A549 treated with Mapracorat at 1 μM for 4 hours (cell line): ENCODE measurements at places on chromosomes 13 and 19. TPM values are rescaled to one million over a fixed set of nuclear protein-coding genes. Genes with fewer than 3 reads are reported as not detected.

ZNF724 gene
- 0.40 to 0.94 TPM (median 0.65 TPM) in 5 replicates for total RNA-seq

SULT2B1 gene
- total RNA-seq, result 14.1 to 18.6 TPM (median 16.0 TPM) in 5 replicates

ASF1B gene
- 28.3 to 32.4 TPM (median 31.5 TPM) in 5 replicates for total RNA-seq

SYNGR4 gene
- total RNA-seq, result 2.1 to 4.6 TPM (median 2.9 TPM) in 5 replicates

GALP gene
- not detected in 5 replicates for total RNA-seq

VSIG10L gene
- 9.6 to 14.1 TPM (median 13.8 TPM) in 5 replicates for total RNA-seq

TGFB1 gene
- 129 to 150 TPM (median 136 TPM) in 5 replicates for total RNA-seq

CCDC159 gene
- 4.6 to 6.0 TPM (median 5.4 TPM) in 5 replicates for total RNA-seq

OR1M1 gene
- total RNA-seq, result not detected in 5 replicates

RNF17 gene
- not detected in 5 replicates for total RNA-seq

CIRBP gene
- total RNA-seq, result 94.0 to 177 TPM (median 104 TPM) in 5 replicates

REXO1 gene
- total RNA-seq, result 16.2 to 22.4 TPM (median 19.6 TPM) in 5 replicates

MEIOSIN gene
- 0.06 to 0.08 TPM (median 0.07 TPM) in 4 of 5 replicates, not detected in the other for total RNA-seq

CRLF1 gene
- total RNA-seq, result 3.0 to 7.7 TPM (median 5.0 TPM) in 5 replicates

F10 gene
- 0.15 TPM in 1 of 5 replicates, not detected in the others for total RNA-seq

ZIC2 gene
- 5.0 to 9.0 TPM (median 6.6 TPM) in 5 replicates for total RNA-seq

CPAMD8 gene
- total RNA-seq, result 0.08 to 0.13 TPM (median 0.13 TPM) in 3 of 5 replicates, not detected in the others

NXNL1 gene
- total RNA-seq, result not detected in 5 replicates

HIF3A gene
- 0.05 to 0.12 TPM in 2 of 5 replicates, not detected in the others for total RNA-seq

TMEM145 gene
- total RNA-seq, result 1.8 to 3.7 TPM (median 3.0 TPM) in 5 replicates

RFPL4AL1 gene
- total RNA-seq, result not detected in 5 replicates

SLC7A10 gene
- 0.11 to 0.12 TPM in 2 of 5 replicates, not detected in the others for total RNA-seq

FREM2 gene
- total RNA-seq, result not detected in 5 replicates

ATP1A3 gene
- 3.4 to 4.8 TPM (median 4.1 TPM) in 5 replicates for total RNA-seq

PRODH2 gene
- total RNA-seq, result 0.16 to 0.53 TPM (median 0.34 TPM) in 5 replicates
